ENCODE measurements at places on chromosomes 11 and 22. TPM values are rescaled to one million over a fixed set of nuclear protein-coding genes. Genes with fewer than 3 reads are reported as not detected.

EXPH5 gene
- 0.54 TPM for polyA plus RNA-seq

OR51I1 gene
- polyA plus RNA-seq = not detected

SMIM38 gene
- polyA plus RNA-seq = 0.56 TPM

GRCh38 chr11:92473736-92474135 lies 249.1 kb downstream of the FAT3 start:
- no peak overlapping the region for H3K4me3 ChIP-seq
- no peaks in the 10 kb centered on the region for H3K36me3 ChIP-seq
- no peak overlapping the region for H3K27ac ChIP-seq
- no peaks in the 10 kb centered on the region for H3K27me3 ChIP-seq
- DNase-seq = no peak

- H3K4me1 ChIP-seq = no peaks in the 10 kb centered on the region
- H3K4me3 ChIP-seq = no peak overlapping the region
- DNase-seq = no peak
Observed at GRCh38 chr22:50282361-50283155, 12.4 kb upstream of the MAPK11 start.

GRCh38 chr11:31804312-31805036 lies 6.6 kb downstream of the PAX6 start:
- H3K36me3 ChIP-seq = no peaks in the 10 kb centered on the region
- no peaks in the 10 kb centered on the region for H3K27me3 ChIP-seq
- H3K4me3 ChIP-seq = no peak overlapping the region

- no peak overlapping the region for H3K4me3 ChIP-seq
- no peak overlapping the region for H3K27ac ChIP-seq
- H3K36me3 ChIP-seq = no peaks in the 10 kb centered on the region
Observed at GRCh38 chr22:29485448-29485847, 5.4 kb downstream of the NEFH start.

- no peak for DNase-seq
- peaks cover 8% of the 10 kb centered on the region for H3K36me3 ChIP-seq
- H3K27me3 ChIP-seq = no peaks in the 10 kb centered on the region
Observed at GRCh38 chr22:41885116-41885515, 29.8 kb downstream of the SHISA8 start.

GRCh38 chr22:42635531-42635930 lies 4.9 kb downstream of the ATP5MGL start:
- peaks cover 2% of the 10 kb centered on the region for H3K36me3 ChIP-seq
- H3K4me1 ChIP-seq = no peaks in the 10 kb centered on the region
- no peaks in the 10 kb centered on the region for H3K27me3 ChIP-seq
- peak overlapping the region; percentile 64 for H3K27ac ChIP-seq
- H3K4me3 ChIP-seq = no peak overlapping the region

DNA sequence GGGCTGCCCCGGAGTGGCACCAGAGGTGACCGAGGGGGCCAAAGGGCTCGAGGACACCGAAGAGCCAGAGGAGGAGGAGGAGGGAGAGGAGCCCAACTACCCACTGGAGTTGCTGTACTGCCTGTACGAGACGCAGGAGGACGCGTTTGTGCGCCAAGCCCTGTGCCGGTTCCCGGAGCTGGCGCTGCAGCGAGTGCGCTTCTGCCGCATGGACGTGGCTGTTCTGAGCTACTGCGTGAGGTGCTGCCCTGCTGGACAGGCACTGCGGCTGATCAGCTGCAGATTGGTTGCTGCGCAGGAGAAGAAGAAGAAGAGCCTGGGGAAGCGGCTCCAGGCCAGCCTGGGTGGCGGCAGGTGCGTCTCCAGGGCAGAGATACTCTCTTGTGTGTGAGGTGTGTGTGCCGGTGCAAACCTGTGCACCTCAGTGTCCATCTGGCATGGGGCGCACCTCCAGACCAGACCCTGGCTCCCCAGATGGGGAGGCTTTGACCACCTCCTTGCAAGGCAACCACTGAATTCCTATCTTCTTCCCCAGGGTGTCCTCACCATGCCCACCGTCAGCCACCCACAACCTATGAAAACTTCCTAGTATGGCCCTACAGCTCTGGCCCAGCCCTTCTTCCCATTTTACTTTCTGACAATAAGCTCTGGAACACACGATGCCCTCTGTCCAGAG lies 3.4 kb downstream of the NLRP6 start:
- peak; percentile 63 for DNase-seq
- peaks cover 1% of the 10 kb centered on the region for H3K27me3 ChIP-seq
- no peak overlapping the region for H3K27ac ChIP-seq
- H3K36me3 ChIP-seq = no peaks in the 10 kb centered on the region

GRCh38 chr11:48669146-48669545 lies 180.6 kb downstream of the OR4A47 start:
- H3K4me1 ChIP-seq = no peaks in the 10 kb centered on the region
- H3K36me3 ChIP-seq = no peaks in the 10 kb centered on the region
- H3K27ac ChIP-seq = no peak overlapping the region
